ENCODE measurements at places on chromosomes 7 and 10.
A peak's percentile ranks its signal among the peaks of the same experiment; 100 is the strongest.

- DNase-seq, result no peak
Observed at GRCh38 chr10:67487906-67488619, 207.9 kb downstream of the CTNNA3 start.

- DNase-seq, result no peak
Observed at GRCh38 chr10:4801405-4801804, 24.6 kb upstream of the AKR1E2 start.

DNA sequence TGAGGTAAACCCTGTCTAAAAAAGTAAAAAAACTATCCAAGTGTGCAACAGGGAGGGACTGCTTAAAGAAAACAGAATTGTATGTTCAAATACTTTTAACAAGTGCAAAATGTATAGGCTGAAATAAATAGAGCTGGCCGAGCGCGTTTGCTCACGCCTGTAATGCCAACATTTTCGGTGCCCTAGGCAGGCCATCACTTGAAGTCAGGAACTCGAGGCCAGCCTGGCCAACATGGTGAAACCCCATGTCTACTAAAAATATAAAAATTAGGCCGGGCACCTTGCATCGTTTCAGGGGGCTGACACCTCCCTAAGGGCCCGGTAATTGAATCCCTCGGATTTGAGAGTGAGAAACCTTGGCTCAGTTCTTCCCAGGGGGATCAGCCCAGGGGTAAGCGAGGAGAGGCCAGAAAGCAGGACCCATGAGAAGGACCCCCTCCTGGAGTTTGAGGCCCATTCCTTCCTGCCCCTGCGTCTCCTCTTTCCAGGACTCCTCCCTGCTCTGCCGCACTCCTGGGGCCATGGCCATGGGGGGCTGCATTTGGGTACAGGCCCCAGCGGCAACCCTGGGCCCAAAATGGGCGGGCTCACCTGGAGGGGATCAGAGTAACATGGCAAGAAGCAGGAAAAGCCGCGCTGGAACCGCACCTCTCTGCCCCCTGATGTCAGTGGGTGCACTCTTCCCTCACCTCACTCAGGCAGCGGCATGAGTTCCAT is 75.5 kb upstream of the TMEM248 start:
- no peak for DNase-seq

DNA sequence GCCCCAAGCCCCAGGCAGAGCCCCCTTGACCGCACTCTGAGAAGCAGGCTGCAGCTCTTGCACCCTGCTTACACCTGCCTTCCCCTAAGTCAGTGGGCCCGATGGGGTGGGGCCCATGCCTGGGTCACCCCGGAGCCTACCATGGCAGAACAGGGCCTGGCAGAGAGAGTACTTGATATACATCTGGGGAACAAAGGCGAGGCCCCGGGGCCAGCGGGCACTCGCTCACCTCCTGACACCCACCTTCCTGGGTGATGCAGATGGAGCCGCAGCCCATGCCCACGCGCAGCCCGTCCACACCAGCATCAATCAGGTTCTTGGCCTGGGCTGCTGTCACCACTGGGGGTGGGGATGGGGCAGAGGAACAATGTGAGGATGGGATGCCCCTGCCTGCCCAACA is 13.4 kb downstream of the IMPDH1 start:
- DNase-seq, result no peak

DNA sequence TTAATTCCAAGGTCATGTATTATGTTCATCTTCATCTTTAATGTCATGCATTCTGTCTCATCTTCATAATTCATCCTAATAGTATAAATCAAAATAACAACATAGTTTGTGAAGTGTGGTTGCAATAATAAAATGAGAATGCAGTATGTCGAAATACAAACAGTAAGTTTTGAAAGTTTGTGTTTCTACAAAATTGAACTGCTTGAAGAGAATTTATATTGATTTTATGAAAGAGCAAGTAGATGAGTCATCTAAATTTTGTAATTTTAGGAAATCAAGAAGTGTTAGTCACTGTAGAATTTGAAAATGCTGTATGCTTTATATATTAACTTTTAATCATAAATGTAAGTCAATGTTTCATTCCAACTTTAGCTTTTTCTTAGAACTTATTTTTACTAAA is 190.5 kb upstream of the PPP1R3A start:
- DNase-seq, result no peak

GRCh38 chr7:3056234-3057065 is 12.8 kb upstream of the CARD11 start:
- DNase-seq, result peak; percentile 44

DNA sequence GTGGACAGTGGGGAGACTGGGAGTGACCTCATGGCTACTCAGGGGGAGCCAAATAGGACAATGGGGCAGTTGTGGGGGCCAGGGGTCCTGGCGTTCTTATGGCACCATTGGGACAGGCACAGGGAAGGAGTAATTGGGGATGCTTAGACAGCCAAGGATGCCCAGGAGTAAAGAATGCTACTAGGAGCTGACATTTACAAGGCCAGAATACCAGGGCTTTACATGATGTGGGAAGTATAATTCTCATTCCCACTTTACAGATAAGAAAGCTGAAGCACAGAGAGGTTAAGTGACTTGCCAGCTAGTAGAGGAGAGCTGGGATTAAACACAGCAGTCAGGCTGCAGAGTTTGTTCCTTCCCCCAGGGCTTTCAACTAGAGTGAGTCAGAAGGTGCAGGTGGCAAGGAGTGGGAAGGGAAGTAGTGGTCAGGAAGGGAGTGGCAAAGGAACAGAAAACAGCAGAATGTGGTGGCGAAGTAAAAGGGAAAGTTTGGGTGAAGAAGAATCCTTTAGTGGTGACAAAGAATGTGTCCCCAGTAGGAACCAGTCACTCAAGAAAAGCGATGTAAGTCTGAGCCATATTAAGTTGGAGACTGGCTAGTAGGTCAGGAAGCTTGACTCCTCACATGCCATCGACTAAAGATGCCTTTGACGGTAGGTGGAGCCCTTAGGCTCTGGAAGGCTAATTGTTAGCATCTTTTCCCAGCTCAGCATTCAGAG is 32.8 kb downstream of the CPVL start:
- no peak for DNase-seq

- no peak for DNase-seq
Observed at GRCh38 chr10:123579675-123580074, 86.5 kb upstream of the GPR26 start.

- no peak for DNase-seq
Observed at GRCh38 chr7:101373812-101374614, 11.3 kb downstream of the COL26A1 start.

- DNase-seq, result no peak
Observed at GRCh38 chr10:45454262-45454661, 80.2 kb downstream of the ALOX5 start.

GRCh38 chr7:154371424-154371823 is 319.2 kb downstream of the DPP6 start:
- no peak for DNase-seq

DNA sequence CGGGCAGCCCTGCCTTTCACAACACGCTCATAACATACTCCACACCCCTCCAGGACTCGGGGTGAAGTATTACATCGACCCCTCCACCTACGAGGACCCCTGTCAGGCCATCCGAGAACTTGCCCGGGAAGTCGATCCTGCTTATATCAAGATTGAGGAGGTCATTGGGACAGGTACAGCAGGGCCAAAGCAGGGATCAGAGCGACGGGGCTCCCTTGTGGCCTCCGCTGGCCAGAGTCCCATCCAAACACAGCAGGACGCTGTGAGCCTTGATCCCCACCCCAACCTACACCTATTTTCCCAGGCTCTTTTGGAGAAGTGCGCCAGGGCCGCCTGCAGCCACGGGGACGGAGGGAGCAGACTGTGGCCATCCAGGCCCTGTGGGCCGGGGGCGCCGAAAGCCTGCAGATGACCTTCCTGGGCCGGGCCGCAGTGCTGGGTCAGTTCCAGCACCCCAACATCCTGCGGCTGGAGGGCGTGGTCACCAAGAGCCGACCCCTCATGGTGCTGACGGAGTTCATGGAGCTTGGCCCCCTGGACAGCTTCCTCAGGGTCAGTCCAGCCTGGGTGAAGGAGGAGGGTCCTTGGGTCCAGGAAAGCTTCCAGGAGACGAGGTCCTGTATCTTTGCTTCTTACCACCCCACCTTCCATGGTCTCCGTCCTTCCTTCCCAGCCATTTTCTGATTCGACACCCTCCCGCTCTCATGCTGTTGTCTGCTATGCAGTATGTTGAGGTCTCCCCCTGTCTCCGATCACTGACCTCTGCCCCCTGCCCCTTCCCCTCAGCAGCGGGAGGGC is 13.5 kb downstream of the EPHB6 start:
- no peak for DNase-seq

DNA sequence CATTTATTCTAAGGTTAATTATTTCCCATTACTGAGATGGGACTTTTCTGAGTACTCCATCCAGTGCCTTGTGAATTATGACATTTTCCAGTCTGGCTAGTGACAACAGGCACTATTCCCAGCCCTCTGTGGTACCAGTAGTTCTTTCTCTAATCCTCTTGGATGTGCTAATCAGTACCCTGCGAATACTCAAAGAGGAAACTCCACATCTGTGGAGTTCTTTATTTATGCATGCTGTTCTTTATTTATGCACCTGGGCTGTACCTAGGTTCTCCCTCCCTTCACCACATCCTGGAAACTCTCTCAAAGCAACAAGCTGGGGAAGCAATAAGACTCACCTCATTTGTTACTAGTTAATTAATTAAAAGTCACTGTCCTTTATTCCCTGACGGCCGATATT is 83.5 kb downstream of the TSPAN12 start:
- peak; percentile 9 for DNase-seq

DNA sequence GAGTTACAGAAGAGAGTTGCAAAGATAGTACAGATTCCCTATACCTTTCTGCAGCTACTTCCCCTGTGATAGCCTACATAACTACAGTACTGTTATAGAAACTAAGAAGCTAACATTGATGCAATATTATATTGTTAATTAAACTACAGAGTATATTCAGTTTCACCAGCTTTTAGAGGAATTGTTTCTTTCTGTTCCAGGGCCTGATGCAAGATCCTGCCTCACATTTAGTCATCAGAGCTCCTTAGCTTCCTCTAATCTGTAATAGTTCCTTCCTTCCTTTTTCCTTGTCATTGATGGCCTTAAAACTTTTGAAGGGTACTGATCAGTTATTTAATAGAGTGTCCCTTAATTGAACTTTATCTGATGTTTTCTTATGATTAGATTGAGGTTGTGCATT is 56.8 kb downstream of the SDHAF3 start:
- no peak for DNase-seq

GRCh38 chr10:129892548-129893052 is 71.5 kb downstream of the EBF3 start:
- DNase-seq, result peak; percentile 57

- DNase-seq, result no peak
Observed at GRCh38 chr10:18533896-18534295, 117.5 kb downstream of the NSUN6 start.

GRCh38 chr7:14626076-14626475 is 276.5 kb downstream of the DGKB start:
- DNase-seq, result peak; percentile 31

GRCh38 chr7:19677180-19677579 is 31.7 kb downstream of the POLR1F start:
- no peak for DNase-seq

GRCh38 chr10:110774069-110775019 is 97.4 kb upstream of the PDCD4 start:
- DNase-seq, result no peak

DNA sequence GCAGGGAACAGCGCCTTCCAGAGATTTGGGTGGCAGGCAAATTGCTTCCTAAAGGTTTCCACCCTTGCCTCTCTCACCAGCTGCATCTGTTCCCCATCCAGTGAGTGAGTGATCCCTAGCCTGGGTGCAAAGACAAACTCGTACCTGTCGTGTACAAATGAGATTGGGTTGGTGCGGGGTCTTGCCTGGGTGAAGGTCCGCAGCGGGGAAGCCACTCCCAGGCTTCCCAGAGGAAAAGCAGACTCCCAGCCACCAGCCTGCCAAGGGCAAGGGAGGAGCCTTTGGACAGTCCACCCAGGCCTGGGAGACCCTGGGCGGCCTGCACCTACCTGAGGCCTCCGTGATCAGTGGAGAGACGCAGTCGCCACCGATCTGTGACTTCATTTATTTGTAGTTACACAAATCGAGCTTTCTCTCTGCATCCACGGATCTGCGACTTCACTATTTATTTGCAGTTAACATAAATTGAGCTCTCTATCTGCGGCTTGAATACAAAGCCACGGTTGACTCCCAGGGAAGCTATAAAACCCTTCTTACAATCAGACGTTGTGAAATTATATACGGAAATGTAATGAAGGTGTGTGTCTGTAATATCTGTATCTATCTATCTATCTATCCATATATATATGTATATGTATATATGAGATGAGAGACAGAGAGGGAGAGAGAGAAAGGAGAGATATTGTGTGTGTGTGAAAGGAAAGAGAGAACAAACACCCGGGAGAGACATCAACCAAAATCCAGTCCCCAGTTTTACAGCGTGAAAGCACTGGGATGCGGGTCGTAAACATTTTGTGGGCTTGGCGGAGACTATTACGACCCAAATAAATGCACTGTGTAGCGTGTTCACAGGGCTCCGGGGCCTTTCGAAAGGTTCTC is 3.0 kb upstream of the HOXA7 start:
- no peak for DNase-seq

GRCh38 chr7:63899691-63900393 is 98.8 kb upstream of the ZNF722 start:
- peak; percentile 20 for DNase-seq

DNA sequence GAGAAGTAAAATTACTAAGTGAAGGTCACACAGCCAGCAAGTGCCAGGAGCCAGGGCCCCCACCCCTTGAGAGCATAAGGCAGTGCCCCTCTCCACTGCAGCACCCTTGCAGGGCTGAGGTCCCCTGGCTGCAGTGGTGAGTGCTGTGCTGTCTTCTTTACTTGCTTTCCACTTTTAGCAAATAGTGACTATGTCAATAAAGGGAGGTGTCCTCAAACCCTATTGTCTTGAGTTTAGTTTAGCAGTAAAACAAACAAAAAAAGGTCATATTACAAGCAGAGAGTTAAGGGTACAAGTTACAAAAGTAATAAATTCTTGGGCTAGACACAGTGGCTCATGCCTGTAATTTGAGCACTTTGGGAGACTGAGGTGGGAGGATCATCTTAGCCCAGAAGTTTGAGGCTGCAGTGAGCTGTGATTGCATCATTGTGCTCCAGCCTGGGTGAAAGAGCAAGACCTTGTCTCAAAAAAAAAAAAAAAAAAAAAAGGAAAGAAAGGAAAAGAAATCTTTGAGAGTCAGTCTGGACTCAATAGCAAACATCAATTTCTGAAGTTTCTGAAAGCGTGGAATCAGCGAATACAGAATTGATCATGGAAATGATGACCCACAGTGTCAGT is 39.0 kb upstream of the KIF5B start:
- DNase-seq, result no peak
